ENCODE measurements at places on chromosomes 2 and 18.

- no peaks in the 10 kb centered on the region for H3K36me3 ChIP-seq
- no peak overlapping the region for H3K27ac ChIP-seq
- H3K4me1 ChIP-seq, result no peaks in the 10 kb centered on the region
- DNase-seq, result no peak
- H3K4me3 ChIP-seq, result no peak overlapping the region
Measured at GRCh38 chr2:192035731-192036442, 158.8 kb downstream of the TMEFF2 start.

DNA sequence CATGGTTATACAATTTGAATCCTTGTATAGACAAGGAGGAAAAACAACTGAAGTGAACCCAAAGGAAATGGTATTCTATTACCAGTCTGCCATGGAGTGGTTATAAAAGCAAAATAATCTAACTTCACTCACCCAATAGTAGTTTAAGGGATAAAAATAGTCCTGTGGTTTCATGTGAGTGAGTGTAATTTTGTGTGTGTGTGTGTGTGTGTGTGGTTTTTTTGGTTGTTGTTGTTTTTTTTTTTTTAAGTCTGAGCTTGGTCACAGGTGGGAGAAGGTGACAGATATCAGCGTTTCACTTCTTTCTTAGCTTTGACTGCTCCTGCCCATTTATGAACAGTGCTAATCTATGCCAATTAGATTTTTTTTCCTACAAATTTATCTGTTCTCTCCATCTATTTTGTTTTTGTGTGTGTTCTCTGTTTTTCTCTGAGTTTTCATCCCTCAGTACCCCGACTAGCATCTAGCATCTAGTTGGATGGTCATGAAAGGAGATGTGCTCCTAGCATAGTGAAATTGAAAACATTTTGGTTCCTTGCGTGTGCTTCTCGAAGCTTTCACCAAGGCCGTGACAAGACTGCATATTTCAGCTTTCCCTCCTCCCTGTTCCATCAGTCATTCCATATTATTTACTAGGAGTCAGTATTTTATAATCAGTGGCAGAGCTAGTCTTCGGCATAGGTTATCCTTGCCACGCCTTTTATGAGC lies 200.1 kb upstream of the DTNA start:
- H3K4me3 ChIP-seq, result no peak overlapping the region
- DNase-seq, result no peak
- H3K27me3 ChIP-seq, result no peaks in the 10 kb centered on the region

DNA sequence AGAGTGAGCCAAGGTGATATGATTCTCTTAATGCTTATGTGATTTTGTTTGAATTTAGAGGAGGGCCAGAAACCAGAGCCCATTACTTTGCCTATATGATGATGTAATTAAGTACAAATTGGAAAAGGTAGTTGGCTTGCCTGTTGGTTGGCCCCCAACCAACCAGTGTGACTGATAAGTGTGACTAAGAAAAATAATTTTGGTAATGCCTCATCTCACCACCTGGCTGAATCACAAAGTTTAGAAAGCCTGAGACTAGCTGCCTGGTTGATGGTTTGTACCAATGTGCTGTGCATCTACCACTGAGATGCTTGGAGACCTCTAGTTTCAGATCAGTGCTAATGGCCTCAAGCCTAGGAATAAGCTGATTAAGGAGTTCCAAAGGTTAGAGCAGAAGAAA lies 338.7 kb downstream of the CDH2 start:
- H3K36me3 ChIP-seq, result 0 out of 2 replicates have a peak, but pooled peaks cover 5% of the 10 kb centered on the region
- H3K27ac ChIP-seq, result peak overlapping the region; percentile 60
- H3K4me3 ChIP-seq, result no peak overlapping the region
- H3K27me3 ChIP-seq, result no peaks in the 10 kb centered on the region

DNA sequence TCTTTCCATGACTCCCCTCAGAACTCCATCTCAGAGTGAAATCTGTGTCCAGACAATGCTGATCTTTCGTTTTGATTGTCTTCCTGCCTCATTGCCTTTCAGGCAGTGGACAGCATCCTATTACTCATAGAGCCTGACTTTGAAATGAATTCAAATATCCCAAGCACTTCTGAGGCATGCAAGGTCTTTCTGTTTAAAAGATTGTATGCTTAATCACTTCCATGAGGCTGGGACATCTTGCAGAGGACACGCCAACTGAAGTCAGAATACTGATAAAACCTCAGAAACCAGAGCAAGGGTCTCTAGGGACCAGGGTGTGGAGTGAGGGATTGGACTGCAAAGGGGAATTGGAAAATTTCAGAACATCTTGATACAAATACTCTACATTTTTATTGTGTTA lies 836.5 kb upstream of the ID2 start:
- H3K27ac ChIP-seq, result peak overlapping the region; percentile 60
- H3K4me3 ChIP-seq, result no peak overlapping the region
- H3K4me1 ChIP-seq, result peaks cover 59% of the 10 kb centered on the region
- no peaks in the 10 kb centered on the region for H3K27me3 ChIP-seq
- H3K36me3 ChIP-seq, result no peaks in the 10 kb centered on the region
- DNase-seq, result peak; percentile 74

GRCh38 chr2:207123335-207123744 lies 42.4 kb downstream of the KLF7 start:
- DNase-seq, result peak; percentile 50
- peaks cover 45% of the 10 kb centered on the region for H3K4me1 ChIP-seq
- H3K36me3 ChIP-seq, result peaks cover 47% of the 10 kb centered on the region
- H3K27ac ChIP-seq, result peak overlapping the region; percentile 58
- no peaks in the 10 kb centered on the region for H3K27me3 ChIP-seq

DNA sequence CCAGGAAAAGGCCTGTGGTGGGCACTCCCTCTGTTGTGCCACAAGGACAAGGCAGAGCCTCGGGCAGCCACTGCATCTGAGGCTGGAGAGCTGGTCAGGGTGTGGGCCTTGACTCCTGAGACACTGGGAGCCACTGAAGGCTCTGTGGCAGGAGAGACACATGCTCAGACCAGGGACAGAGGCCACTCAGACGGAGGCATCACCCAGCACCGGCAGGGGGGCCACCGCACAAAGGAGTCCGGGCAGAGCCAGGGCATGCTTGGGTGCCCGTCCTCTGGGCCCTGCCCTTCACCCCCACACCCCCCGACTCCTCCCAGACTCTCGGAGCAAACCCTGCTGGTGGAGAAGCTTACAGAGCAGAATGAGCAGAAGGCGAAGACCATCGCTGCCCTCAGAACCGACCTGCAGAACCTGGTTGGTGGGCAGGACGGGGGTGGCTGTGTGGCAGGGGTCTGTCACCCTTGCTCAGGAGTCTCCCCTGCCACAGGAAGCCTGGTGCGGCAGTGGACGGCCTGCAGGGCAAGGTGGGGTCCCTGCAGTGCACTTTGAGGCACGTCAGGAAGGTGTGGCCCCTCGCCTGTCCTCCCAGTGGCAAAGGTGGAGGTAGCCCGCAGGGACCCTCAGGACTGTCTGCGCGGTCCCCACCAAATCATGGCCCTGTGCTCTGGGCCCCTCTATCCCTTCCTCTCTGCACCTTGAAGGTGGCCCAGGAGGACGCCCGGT lies 26.0 kb downstream of the CROCC2 start:
- H3K4me1 ChIP-seq, result no peaks in the 10 kb centered on the region
- no peak overlapping the region for H3K4me3 ChIP-seq
- H3K36me3 ChIP-seq, result no peaks in the 10 kb centered on the region

- no peaks in the 10 kb centered on the region for H3K27me3 ChIP-seq
- DNase-seq, result peak; percentile 57
- H3K4me3 ChIP-seq, result no peak overlapping the region
- H3K27ac ChIP-seq, result peak overlapping the region; percentile 56
- no peaks in the 10 kb centered on the region for H3K36me3 ChIP-seq
Measured at GRCh38 chr2:85811180-85812093, 57.6 kb downstream of the ATOH8 start.

GRCh38 chr2:47945046-47945781 lies 38.9 kb upstream of the FBXO11 start:
- DNase-seq, result no peak
- H3K4me3 ChIP-seq, result no peak overlapping the region
- no peaks in the 10 kb centered on the region for H3K36me3 ChIP-seq
- H3K4me1 ChIP-seq, result no peaks in the 10 kb centered on the region
- no peak overlapping the region for H3K27ac ChIP-seq
- H3K27me3 ChIP-seq, result no peaks in the 10 kb centered on the region

DNA sequence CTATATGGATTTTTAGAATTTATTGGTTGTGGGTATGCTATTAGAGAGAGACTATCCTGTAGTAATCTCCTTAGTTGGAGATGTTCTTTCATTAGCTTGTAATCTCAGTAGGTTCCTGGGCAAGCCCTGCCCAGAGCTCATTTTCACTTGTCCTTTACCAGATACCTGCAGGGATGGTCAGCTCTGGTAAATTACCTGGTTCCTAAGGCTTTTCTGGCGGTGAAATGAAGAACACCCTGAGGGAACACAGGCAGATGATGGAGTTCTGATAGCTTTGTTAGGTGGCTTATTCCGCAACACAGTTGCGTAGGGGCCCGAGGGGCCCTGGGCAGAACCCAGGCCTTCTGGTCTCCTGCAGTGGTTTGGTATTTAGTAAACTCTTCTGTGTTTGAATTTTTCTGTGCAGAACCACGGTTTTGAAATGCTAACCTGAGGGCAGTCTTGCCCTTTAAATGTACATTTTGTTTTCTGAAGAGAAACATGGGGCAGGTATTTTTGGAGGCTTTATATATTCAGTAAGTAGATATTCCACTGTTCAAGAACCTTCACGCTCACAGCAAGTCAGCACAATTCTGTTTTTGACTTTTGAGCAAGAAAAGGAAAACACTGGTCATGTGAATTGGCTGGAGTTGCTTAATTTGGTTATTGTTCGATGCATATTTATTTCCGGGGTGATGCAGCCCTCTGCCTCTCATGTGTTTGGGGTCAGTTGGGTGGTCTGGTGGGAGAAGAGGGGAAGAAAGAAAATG lies 22.4 kb downstream of the ZNF532 start:
- H3K4me1 ChIP-seq, result peaks cover 45% of the 10 kb centered on the region
- no peaks in the 10 kb centered on the region for H3K27me3 ChIP-seq
- DNase-seq, result no peak
- no peak overlapping the region for H3K4me3 ChIP-seq
- peak overlapping the region; percentile 49 for H3K27ac ChIP-seq
- H3K36me3 ChIP-seq, result peaks cover 55% of the 10 kb centered on the region

- H3K27me3 ChIP-seq, result no peaks in the 10 kb centered on the region
- H3K4me1 ChIP-seq, result peaks cover 20% of the 10 kb centered on the region
- no peak overlapping the region for H3K4me3 ChIP-seq
- peak; percentile 46 for DNase-seq
- H3K36me3 ChIP-seq, result no peaks in the 10 kb centered on the region
Measured at GRCh38 chr2:3780477-3781402, 77.4 kb downstream of the DCDC2C start.

DNA sequence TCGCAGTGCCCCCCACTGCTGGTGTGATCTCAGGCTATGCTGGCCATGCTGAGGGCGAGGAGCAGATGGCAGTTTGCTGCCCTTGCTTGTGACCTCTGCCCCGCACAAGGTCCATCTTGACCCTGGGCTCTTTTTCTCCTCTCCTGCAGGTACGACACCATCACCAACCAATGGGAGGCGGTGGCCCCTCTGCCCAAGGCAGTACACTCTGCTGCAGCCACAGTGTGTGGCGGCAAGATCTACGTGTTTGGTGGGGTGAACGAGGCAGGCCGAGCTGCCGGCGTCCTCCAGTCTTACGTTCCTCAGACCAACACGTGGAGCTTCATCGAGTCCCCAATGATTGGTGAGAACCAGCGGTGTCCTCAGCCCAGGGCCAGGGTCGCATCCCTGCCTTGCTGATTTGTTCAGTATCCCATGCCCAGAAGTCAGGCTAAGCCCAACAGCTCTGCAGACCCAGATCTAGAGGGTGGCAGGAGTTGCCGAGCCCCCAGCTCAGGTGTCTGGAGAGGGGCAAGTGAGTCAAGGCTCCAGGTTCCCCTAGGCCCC lies 223.8 kb downstream of the ATAD2B start:
- H3K36me3 ChIP-seq, result no peaks in the 10 kb centered on the region
- H3K27ac ChIP-seq, result no peak overlapping the region
- DNase-seq, result no peak
- H3K27me3 ChIP-seq, result no peaks in the 10 kb centered on the region

DNA sequence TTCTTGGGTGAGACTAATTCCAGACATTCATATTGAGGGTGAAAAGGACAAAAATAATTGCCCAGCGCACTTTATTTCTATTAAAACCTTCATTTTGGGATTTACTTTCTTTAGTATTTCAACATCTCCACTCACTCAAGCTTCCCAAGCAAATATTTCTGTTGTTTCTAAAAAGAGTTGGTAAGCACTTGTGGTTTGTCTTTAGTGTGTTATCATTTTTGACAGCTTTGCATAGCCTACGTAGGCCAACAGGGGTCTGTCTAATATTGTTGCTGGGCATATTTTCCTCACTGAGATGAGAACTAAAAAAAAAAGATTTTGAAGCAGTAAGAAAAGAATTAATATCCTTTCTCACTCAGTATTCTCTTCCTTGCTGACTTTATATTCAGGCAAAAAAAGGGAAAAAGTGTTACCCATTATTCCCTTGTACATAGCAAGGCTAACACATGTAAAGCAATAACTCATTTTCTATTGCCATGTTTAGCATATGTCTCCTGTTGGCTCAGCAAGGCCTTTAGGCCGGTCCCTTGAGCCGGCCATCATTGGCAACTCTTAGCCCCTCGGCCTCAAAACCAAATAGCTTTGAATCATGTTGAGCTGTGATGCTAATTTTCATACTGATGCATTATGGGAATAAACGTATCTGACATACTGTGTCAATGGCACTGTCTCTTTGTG lies 494.2 kb downstream of the ARHGAP15 start:
- H3K27me3 ChIP-seq, result no peaks in the 10 kb centered on the region
- H3K4me1 ChIP-seq, result no peaks in the 10 kb centered on the region
- no peak for DNase-seq
- no peak overlapping the region for H3K4me3 ChIP-seq

DNA sequence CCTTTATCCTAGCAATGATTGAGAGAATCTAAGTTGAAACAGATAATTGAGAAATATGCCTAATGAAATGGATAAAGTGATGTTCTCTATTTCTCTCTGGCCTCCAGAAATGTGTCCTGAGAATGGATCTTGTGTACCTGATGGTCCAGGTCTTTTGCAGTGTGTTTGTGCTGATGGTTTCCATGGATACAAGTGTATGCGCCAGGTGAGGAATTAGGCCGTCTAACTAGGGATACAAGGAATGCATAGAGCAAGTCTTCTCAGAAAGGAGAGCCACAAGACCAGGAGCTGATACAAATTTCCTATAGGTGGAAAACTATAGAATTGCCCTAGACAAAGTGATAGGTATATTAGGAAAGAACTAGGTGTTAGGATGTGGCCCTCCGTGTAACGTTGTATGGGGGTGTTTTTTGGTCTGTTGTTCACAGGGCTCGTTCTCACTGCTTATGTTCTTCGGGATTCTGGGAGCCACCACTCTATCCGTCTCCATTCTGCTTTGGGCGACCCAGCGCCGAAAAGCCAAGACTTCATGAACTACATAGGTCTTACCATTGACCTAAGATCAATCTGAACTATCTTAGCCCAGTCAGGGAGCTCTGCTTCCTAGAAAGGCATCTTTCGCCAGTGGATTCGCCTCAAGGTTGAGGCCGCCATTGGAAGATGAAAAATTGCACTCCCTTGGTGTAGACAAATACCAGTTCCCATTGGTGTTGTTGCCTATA lies 592 bp upstream of the CAD start:
- H3K36me3 ChIP-seq, result peaks cover 56% of the 10 kb centered on the region
- peak overlapping the region; percentile 57 for H3K4me3 ChIP-seq
- no peak for DNase-seq
- no peak overlapping the region for H3K27ac ChIP-seq
- peaks cover 25% of the 10 kb centered on the region for H3K4me1 ChIP-seq

- H3K4me1 ChIP-seq, result peaks cover 41% of the 10 kb centered on the region
- H3K4me3 ChIP-seq, result no peak overlapping the region
- H3K27ac ChIP-seq, result peak overlapping the region; percentile 61
Measured at GRCh38 chr2:217279556-217279955, 419.7 kb upstream of the TNP1 start.

All from SJSA1 (cell line).